ENCODE measurements at places on chromosomes 2 and 18.
A peak's percentile ranks its signal among the peaks of the same experiment; 100 is the strongest.

GRCh38 chr18:44893966-44894365 is 213.3 kb downstream of the SETBP1 start:
- DNase-seq, result no peak

GRCh38 chr2:234673961-234674759 is 177.3 kb upstream of the ARL4C start:
- DNase-seq, result no peak

- DNase-seq, result no peak
These were observed 149.6 kb downstream of the NCKAP5 start for GRCh38 chr2:133418671-133419070.

DNA sequence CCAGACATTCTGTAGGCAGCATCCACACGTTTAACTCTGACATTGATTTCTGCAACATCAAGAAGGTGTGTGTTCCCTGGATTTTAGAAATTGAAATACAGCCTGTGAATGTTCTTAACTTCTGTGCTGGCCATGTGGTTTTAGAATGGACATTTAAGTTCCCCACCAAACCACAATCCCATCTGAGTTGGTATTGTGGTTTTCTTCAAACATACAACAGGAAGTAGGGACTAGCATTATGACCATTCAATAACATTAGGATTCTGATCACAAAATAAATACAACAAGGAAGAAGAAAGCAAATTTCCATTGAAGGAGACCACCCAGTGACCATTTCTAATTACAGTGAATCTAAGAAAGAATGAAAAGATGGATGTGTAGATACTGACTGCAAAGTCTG is 51.2 kb downstream of the MAP3K20 start:
- DNase-seq, result no peak

- no peak for DNase-seq
These were observed 5.8 kb upstream of the SIX3 start for GRCh38 chr2:44935729-44936098.

- DNase-seq, result no peak
These were observed 10.5 kb downstream of the WDR43 start for GRCh38 chr2:28904802-28905457.

DNA sequence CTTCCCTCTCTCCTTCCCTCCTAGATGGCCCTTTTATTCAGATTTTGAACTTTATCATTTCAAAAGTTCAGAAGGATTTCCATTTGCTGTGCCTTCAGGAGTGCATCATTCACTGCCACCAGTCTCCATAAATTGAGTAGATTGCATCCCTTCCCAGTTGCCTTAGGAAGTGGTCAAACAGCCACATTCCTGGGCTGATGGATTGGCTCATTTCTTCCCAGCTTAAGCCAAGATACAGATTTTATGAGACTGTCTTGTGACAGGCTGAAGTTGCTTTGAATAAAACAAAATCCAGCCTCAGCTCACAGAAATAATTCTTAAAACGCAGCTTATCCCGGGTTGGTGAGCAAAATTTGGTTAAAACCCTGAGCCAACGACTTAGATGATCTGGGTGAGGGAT is 9.8 kb downstream of the NRP2 start:
- DNase-seq, result no peak

DNA sequence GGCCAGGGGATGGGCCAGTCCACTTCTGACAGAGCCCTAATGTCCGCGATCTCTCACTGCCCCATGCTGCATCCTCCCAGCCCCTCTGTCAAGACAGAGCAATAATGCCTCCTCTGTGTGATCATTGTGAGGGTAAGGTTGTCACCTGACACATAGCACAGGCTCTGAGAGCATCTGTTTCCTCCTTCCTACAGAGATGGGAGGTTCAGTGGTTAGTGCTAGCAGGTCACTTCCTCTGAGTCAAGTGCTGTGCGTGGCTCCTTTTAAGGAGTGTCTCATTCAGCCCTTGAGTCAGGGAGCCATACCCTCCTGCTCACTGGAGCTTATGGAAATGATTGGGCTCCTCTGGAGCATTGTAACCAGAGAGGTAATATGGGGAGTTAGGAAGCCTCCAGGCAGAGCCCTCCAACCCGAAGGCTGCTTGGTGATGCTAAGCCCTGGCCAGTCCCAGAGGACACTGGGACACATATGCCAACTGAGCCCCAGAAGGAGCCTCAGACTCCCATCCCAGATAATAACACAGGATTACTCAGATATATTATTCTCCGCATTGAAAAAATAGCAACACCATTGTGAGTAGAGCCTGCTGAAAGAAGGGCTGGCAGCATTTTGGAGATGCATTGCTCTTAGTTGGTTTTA is 189.0 kb downstream of the GALNT1 start:
- DNase-seq, result no peak

GRCh38 chr2:74503506-74504475 is 3.7 kb downstream of the PCGF1 start:
- no peak for DNase-seq

DNA sequence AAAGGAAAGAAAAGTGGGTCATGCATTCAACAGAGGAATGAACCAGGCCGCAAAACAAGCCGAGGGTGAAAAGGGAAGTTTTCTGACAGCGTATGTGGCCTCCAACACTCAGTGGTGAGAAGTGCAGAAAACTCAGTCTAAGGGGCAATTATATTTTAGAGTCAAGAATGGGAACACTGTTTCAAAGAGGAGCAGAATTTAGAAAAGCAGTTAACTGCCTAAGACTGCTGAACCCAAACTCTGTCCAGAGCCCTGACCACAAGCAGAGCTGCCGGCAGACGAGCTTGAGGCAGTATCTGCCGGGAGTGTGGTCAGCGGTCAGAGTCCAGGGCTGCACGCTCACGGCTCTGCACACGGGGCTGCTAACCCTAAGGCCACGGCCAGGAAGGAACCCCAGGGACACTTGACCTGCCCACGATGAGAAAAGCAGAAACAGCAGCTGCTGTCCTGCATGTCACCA is 347.0 kb upstream of the ID2 start:
- DNase-seq, result peak; percentile 6

DNA sequence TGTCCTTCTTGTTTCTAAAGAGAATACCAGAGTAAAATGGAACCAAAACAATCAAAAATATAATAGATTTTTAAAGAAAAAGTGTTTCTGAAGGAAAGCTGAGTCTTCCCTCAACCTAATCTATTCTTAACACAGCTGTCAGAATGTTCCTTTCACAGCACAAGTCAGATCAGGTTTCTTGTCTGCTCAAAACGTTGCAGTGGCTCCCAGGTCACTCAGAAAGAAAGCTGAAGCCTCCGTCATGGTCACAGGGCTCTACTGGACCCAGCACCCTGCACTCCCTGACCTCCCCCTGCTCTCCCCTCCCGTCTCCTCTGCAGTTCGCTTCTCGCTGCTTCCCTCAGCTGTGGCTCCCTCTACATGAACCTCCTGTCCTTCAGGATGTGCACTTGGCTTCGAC is 90.7 kb upstream of the PTPRM start:
- no peak for DNase-seq

GRCh38 chr18:31064130-31064529 is 21.6 kb upstream of the DSC3 start:
- no peak for DNase-seq

DNA sequence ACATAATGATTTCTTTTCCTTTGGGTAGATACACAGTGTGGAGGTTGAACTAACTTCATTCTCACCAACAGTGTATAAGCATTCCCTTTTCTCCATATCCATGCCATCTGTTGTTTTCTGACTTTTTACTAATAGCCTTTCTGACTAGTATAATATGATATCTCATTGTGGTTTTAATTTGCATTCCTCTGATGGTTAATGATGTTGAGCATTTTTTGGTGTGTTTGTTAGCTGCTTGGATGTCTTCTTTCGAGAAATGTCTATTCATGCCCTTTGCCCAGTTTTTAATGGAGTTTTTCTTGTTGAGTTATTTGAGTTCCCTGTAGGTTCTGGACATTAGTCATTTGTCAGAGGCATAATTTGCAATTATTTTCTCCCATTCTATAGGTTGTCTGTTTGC is 59.8 kb downstream of the MARCHF4 start:
- no peak for DNase-seq
